ENCODE measurements at places on chromosomes 7 and 10.

GRCh38 chr10:24674892-24675632 is 48.6 kb downstream of the ARHGAP21 start:
- DNase-seq = no peak

DNA sequence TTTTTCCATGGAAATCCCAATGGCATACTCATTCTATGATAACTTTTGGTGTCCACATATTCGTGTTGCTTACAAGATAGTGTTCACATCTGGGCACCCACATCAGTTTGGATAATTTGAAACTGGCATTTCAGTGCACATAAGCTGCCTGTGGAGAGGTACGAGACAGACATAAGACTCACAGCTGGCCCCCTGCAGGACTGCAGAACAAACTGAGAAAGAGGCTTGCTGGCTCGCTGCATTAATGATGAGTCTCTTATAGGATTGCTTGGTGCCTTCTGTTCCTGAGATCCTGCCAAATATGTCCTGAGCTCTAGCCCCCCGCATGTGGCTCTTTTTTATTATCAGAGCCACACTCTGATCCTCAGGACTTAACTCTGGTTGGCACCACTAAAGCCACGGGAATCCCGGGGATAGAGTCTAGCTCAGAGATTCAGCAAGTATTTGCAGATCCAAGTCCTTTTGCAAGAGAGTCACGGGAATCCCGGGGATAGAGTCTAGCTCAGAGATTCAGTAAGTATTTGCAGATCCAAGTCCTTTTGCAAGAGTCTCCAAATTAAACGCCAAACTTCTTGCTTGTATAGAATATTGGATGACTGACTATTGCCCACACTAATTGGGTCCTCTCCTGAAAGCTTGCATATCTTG is 34.0 kb upstream of the JCAD start:
- no peak for DNase-seq

- DNase-seq = no peak
Measured at GRCh38 chr7:49638166-49638565, 135.3 kb upstream of the VWC2 start.

DNA sequence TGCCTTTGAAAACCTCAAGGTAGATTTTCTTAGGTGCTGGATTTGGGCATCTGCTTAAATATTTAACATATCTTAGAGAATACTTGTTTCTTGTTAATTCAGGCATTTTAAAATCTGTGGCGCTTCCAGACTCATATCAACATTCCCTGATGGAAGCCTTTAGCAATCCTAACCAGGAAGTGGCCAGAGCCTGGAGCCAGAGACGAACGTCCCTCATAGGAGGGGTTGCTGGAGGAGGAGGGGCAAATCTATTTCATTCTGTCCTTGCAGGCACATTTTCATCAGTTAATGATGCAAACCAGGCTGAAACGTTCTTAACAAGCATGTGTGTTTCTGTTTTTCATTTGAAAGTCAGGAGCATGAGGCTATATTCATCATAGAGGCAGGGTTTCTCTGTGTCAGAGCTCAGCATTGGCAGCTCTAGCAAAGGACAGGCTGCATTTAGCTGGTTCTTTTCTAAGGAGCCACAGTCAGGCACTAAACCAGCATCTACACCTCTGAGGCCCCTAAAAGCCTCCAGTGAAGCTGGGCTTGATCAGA is 17.8 kb upstream of the IFIT2 start:
- peak; percentile 7 for DNase-seq

All from NCI-H1417 treated with DMSO at 0.1 percent for 48 hours (cell line).